ENCODE measurements at places on chromosomes 6 and 20. TPM values are rescaled to one million over a fixed set of nuclear protein-coding genes. Genes with fewer than 3 reads are reported as not detected.

PEX6 gene
- total RNA-seq, result 29.7 TPM

DNA sequence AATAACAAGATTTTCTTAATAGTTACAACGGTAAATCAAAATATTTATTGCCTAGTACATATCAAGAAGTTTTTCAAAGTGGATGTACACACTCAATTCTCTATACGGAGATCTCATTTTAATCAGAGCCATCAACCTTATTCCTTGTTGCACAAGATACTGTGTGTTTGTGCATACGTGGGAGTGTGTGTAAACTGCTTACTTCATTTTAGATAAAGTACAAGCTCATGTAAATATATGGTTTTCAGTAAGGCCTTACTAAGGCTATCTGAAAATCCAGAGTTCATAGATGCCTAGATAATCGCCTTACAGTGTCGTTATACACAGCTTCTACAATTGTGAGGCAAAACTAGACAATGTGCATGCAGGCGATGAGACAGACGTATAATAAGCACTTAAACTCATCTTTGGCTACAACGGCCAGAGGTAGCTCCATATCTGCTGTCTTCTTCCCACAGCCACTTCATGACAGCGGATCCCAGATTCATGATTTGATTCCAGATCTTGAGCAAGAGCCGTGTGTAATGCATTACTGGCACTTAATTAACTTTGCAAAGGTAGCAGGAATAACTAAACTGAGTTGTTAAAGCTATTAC lies 2.5 kb downstream of the PERP start:
- peaks cover 18% of the 10 kb centered on the region for H3K4me1 ChIP-seq
- no peak overlapping the region for H3K4me3 ChIP-seq

GRCh38 chr20:23086056-23086566 lies at the start of gene CD93:
Gene CD93, minus strand, starts transcription at chr20:23086324. Its CDS starts 132 bp downstream, at chr20:23086192.
- peak within 1 kb of the TSS; percentile 77 for H3K4me3 ChIP-seq
- peaks cover 22% of the 10 kb centered on the region for H3K4me1 ChIP-seq
- peaks cover 2% of the 10 kb centered on the region for H3K36me3 ChIP-seq
- no peaks in the 10 kb centered on the region for H3K27me3 ChIP-seq

- H3K4me1 ChIP-seq, result peaks cover 4% of the 10 kb centered on the region
- no peak for DNase-seq
- no peak overlapping the region for H3K4me3 ChIP-seq
- H3K27ac ChIP-seq, result no peak overlapping the region
- no peaks in the 10 kb centered on the region for H3K27me3 ChIP-seq
Observed at GRCh38 chr20:50577175-50578018, 67.2 kb downstream of the PTPN1 start.

SRSF12 gene
- not detected for total RNA-seq

DNA sequence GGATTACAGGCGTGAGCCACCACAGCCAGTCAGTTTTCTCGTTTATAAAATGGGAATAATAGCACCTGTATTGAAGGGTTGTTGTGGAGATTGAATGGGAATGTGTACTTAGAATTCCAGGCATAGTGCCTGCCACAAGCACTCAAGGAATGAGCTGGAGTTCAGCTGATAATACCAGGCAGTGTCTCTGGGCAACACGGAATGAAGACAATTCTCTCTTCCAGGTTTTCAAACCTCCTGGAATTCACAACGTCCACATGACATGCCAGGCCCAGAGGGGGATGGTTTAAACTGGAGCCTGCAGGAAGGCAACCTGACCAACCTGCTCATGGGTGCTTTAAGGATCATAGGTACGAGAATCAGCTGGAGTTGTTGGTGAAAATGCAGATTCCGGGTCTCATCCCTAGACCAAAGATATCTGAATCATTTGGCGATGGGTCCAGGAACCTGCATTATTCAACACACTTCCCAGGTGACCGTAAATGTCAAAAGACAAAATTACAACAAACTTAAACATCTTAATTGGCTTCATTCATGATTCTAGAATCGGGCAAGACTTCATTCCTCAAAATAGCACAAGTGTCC lies 1.9 kb upstream of the PTPN1 start:
- DNase-seq, result no peak
- H3K4me3 ChIP-seq, result no peak overlapping the region
- no peaks in the 10 kb centered on the region for H3K27me3 ChIP-seq
- H3K4me1 ChIP-seq, result peaks cover 29% of the 10 kb centered on the region
- H3K27ac ChIP-seq, result no peak overlapping the region
